ENCODE measurements at places on chromosomes 2 and 18. TPM values are rescaled to one million over a fixed set of nuclear protein-coding genes. Genes with fewer than 3 reads are reported as not detected.

SERPINB8 gene
- polyA plus RNA-seq, result 1.9 TPM

PSMD14 gene
- 55.8 TPM for polyA plus RNA-seq

GALNT13 gene
- polyA plus RNA-seq, result not detected

CHRNG gene
- not detected for polyA plus RNA-seq

VPS54 gene
- polyA plus RNA-seq, result 17.4 TPM

ANKRD30B gene
- polyA plus RNA-seq, result not detected

GPR39 gene
- 4.9 TPM for polyA plus RNA-seq

MPP4 gene
- polyA plus RNA-seq, result not detected

OXER1 gene
- 5.4 TPM for polyA plus RNA-seq

EN1 gene
- not detected for polyA plus RNA-seq

RAX gene
- not detected for polyA plus RNA-seq

C18orf54 gene
- polyA plus RNA-seq, result 0.65 TPM

UGT1A7 gene
- 1.3 TPM for polyA plus RNA-seq

PCBP1 gene
- 224 TPM for polyA plus RNA-seq

SLC40A1 gene
- polyA plus RNA-seq, result 45.8 TPM

CFAP65 gene
- 0.73 TPM for polyA plus RNA-seq

AKAIN1 gene
- not detected for polyA plus RNA-seq

RNU2-63P gene
- polyA plus RNA-seq, result not detected

TEX44 gene
- polyA plus RNA-seq, result not detected

BMP10 gene
- not detected for polyA plus RNA-seq

COX7A2L gene
- polyA plus RNA-seq, result 321 TPM

All from kidney (tissue), 22 donors.